ENCODE measurements at places on chromosomes 4 and X. TPM values are rescaled to one million over a fixed set of nuclear protein-coding genes. Genes with fewer than 3 reads are reported as not detected.

- no peak for DNase-seq
Measured at GRCh38 chrX:67718926-67719325, 175.1 kb downstream of the AR start.

GRCh38 chr4:139872274-139872673, 206.7 kb downstream of the MGST2 start:
- no peak for DNase-seq

- no peak for DNase-seq
Measured at GRCh38 chr4:159178151-159178546, 75.3 kb downstream of the RAPGEF2 start.

GRCh38 chrX:42565739-42566138, 212.2 kb downstream of the PPP1R2C start:
- no peak for DNase-seq

DNA sequence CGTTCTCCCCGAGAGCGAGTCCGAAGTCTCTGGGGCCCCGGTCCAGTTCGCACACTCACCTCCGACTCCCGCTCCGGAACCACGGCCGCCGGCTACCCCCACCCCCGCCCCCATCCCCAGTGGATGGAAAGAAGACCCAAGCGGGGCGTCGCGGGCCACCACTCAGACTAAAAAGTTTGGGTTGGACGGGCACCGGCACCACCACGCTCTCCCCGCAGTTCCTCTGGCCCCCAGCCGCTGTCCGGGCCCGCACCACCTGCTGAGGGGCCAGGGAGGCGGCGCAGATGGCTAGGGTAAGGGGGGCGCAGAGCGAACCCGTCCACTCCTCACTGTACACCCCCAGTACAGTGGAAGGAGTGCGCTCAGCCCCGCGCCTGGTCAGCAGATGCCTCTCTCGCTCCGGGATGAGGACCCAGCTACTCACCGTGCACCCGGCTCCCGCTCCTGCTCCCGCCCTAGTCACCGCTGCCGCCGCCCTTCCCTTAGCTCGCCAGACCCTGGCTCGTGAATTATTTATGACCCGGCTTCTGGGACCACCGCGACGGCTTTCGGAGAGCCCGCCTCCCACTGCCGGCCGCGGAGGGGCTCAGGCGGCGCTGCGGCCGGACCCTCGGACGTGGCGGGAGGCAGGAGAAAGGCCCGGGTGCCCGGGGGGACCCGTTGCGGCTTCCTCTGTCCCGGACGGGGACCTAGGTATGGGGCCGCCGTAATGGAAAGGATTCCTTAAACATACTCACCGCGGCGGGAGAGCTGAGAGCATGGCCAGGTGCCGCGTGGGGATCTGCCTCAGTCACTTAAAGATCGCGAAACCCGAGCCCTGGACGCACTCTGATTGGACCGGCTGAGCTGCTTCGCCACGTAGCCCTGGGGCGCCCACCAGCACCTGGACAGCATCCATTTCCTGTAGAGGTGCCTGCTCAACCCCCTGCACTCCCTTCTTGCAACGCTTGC, at the start of gene PROM1:
PROM1 (minus strand) TSS at position 783 of the 951 bp plus-strand sequence. CDS start 8,117 bp downstream, outside the sequence.
- DNase-seq, result peak; percentile 29

- no peak for DNase-seq
Measured at GRCh38 chr4:94332983-94333590, 9.5 kb downstream of the HPGDS start.

The SORCS2 gene
- polyA plus RNA-seq, result 3.3 TPM

The BEND2 gene
- not detected for polyA plus RNA-seq

The SMPX gene
- 4.1 TPM for polyA plus RNA-seq

Data from small intestine (tissue), 16 donors.